Glutamatergic neuron (in vitro differentiated cells): ENCODE measurements at places on chromosomes 2 and 18. TPM values are rescaled to one million over a fixed set of nuclear protein-coding genes. Genes with fewer than 3 reads are reported as not detected.

The CRYBA2 gene
- total RNA-seq = 0.49 TPM

The ILKAP gene
- total RNA-seq = 61.3 TPM

The GPR39 gene
- 1.0 TPM for total RNA-seq

The ACTG2 gene
- not detected for total RNA-seq

The UGT1A10 gene
- total RNA-seq = not detected

The UPP2 gene
- not detected for total RNA-seq

The IL36RN gene
- total RNA-seq = not detected

The DIPK1C gene
- not detected for total RNA-seq

The PROM2 gene
- total RNA-seq = 5.4 TPM

The PIEZO2 gene
- 50.1 TPM for total RNA-seq

The FAM161A gene
- total RNA-seq = 13.4 TPM

The MSGN1 gene
- not detected for total RNA-seq

The ERBB4 gene
- total RNA-seq = 1.8 TPM

The CYP27A1 gene
- 0.98 TPM for total RNA-seq

DNA sequence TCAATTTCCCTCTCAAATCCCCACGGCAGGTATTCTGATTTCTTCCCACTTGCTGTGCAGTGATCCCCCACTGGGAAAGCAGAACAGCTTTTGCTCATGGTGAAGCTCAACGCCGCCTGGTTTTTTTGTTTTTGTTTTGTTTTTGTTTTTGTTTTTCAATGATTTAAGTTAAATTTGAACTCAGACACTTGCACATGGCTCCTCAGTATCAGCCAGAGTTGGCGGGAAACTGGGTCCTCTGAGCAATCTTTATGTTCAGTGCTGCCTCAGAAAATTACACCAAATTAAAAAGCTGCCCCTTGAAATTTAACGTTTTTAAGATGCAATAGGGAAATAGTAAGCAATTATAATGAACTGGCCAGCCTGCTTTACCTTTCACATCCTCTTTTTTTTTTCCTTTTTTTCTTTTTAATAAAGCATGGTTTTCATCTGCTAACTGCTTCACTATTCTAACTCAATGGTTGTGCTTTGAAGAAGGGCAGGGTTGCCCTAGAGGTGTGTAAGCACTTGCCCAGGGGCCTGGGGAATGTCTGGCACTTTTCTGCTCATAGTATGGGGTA lies 277.0 kb upstream of the HNRNPA3 start:
- H3K4me3 ChIP-seq = no peak overlapping the region
- peaks cover 1% of the 10 kb centered on the region for H3K27me3 ChIP-seq
- no peaks in the 10 kb centered on the region for H3K36me3 ChIP-seq
- H3K27ac ChIP-seq = no peak overlapping the region
- no peak for DNase-seq

DNA sequence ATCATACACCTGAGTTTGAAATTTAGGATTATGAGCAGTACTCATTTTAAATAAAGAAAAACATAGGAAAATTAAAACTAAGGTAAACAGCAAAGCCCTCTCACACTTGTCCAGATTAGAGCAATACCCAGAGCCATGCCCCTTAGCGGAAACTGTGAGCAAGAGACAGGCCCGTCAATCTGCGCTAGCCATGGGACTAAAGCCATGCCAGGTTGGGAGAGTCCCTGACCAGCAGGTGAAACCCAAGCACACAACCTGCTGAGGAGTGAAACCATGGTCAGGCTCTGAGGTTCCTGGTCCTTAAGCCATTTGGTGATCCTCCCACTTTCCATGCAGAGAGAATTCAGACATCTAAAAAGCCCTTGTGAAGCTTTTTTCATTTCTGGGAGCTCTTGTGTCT lies 494.3 kb downstream of the STK39 start:
- H3K36me3 ChIP-seq = no peaks in the 10 kb centered on the region
- H3K27me3 ChIP-seq = peaks cover 3% of the 10 kb centered on the region
- no peak overlapping the region for H3K27ac ChIP-seq
- no peaks in the 10 kb centered on the region for H3K4me1 ChIP-seq
- H3K4me3 ChIP-seq = no peak overlapping the region
- no peak for DNase-seq

- no peak overlapping the region for H3K4me3 ChIP-seq
- no peak for DNase-seq
- no peak overlapping the region for H3K27ac ChIP-seq
These were observed 22.4 kb downstream of the CAPG start for GRCh38 chr2:85387754-85388153.

DNA sequence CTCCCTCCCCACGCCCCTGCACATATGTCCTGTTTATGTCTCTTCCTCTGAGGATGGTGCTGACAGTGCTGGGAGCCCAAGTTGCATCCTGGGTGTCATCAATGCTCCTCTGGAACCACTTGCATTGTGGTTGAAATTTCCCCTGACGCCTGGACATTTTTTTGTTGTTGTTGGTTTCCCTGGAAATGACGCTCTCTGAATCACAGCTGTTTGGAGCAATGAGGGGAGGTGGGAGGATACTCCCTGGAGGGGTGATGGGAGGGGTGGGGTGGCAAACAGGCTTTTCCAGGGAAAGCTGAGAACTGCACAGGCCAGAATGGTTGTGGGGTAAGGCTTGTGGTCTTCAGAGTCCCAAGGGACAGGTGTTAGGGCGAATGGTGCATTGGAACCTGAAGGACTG lies 29.6 kb downstream of the CELF4 start:
- H3K27ac ChIP-seq = no peak overlapping the region
- peaks cover 10% of the 10 kb centered on the region for H3K27me3 ChIP-seq
- H3K4me3 ChIP-seq = peak overlapping the region; percentile 47
- H3K36me3 ChIP-seq = no peaks in the 10 kb centered on the region
- H3K4me1 ChIP-seq = peaks cover 40% of the 10 kb centered on the region

GRCh38 chr2:195494451-195494850 lies 162.6 kb upstream of the SLC39A10 start:
- H3K4me3 ChIP-seq = no peak overlapping the region
- H3K27ac ChIP-seq = no peak overlapping the region
- DNase-seq = no peak
- H3K27me3 ChIP-seq = no peaks in the 10 kb centered on the region

DNA sequence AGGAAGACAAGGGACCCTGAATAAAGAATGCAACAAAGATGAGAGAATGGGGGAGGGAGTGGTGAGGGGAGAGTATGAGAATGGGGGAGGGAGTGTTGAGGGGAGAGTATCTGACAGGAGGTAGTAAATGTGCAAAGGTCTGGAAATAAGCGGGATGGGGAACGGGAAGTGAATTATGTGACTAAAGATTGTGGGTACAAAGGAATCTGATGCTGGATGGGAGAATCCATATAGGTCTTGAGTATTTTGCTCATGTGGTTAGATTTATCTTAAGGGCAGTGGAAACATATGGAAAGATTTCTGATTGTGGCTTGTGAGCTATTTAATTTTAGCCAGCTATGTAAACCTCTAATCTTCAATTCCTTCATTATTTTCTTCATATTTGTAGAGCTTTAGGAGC lies 593.4 kb downstream of the DCC start:
- H3K36me3 ChIP-seq = no peaks in the 10 kb centered on the region
- no peak overlapping the region for H3K4me3 ChIP-seq
- no peak overlapping the region for H3K27ac ChIP-seq
- no peak for DNase-seq

- H3K27ac ChIP-seq = no peak overlapping the region
- no peaks in the 10 kb centered on the region for H3K4me1 ChIP-seq
- no peaks in the 10 kb centered on the region for H3K36me3 ChIP-seq
These were observed 15.1 kb upstream of the LIPG start for GRCh38 chr18:49546719-49547273.

GRCh38 chr18:8615397-8616027 lies 6.3 kb downstream of the RAB12 start:
- H3K27ac ChIP-seq = peak overlapping the region; percentile 96
- no peak for DNase-seq
- H3K4me3 ChIP-seq = peak overlapping the region; percentile 64
- H3K27me3 ChIP-seq = peaks cover 4% of the 10 kb centered on the region

GRCh38 chr2:217316743-217317142 lies 456.9 kb upstream of the TNP1 start:
- H3K4me1 ChIP-seq = no peaks in the 10 kb centered on the region
- peaks cover 2% of the 10 kb centered on the region for H3K27me3 ChIP-seq
- no peak overlapping the region for H3K27ac ChIP-seq
- H3K36me3 ChIP-seq = no peaks in the 10 kb centered on the region

- H3K27ac ChIP-seq = peak overlapping the region; percentile 77
- H3K4me1 ChIP-seq = peaks cover 34% of the 10 kb centered on the region
- H3K27me3 ChIP-seq = peaks cover 18% of the 10 kb centered on the region
- H3K4me3 ChIP-seq = peak overlapping the region; percentile 89
- H3K36me3 ChIP-seq = peaks cover 4% of the 10 kb centered on the region
These were observed 786 bp downstream of the TET3 start for GRCh38 chr2:73985308-73986084.

DNA sequence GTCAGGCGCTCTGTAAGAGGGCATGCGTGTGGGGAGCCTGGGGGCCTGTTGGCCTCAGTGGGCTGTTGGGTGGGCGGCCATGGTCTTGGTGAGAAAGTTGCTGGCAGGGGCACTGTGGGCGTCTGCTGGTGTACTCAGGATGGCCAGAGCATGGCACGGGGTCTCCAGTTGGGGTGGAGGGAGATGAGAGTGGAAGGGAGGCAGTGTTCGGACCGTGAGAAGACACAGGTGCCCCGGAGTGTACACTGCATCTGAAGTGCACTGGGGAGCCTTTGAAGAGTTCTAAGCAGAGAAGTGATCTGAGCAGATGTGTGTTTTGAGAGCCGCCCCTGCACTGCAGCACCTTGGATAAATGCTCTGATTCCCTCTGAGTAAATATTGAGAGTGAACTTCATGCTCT lies 150.8 kb downstream of the LDLRAD4 start:
- H3K27me3 ChIP-seq = peaks cover 5% of the 10 kb centered on the region
- no peak overlapping the region for H3K27ac ChIP-seq
- no peaks in the 10 kb centered on the region for H3K36me3 ChIP-seq
- DNase-seq = no peak
- H3K4me3 ChIP-seq = no peak overlapping the region

GRCh38 chr18:9001209-9001608 lies 101.3 kb upstream of the NDUFV2 start:
- peaks cover 28% of the 10 kb centered on the region for H3K4me1 ChIP-seq
- H3K4me3 ChIP-seq = no peak overlapping the region

GRCh38 chr2:88016086-88016959 lies at the start of gene RNU2-63P:
RNU2-63P (minus strand) TSS chr2:88016547.
- H3K36me3 ChIP-seq = no peaks in the 10 kb centered on the region
- peak within 1 kb of the TSS; percentile 95 for H3K4me3 ChIP-seq
- H3K27ac ChIP-seq = peak within 1 kb of the TSS; percentile 98
- peaks cover 3% of the 10 kb centered on the region for H3K4me1 ChIP-seq
- DNase-seq = peak; percentile 81
- peaks cover 14% of the 10 kb centered on the region for H3K27me3 ChIP-seq

DNA sequence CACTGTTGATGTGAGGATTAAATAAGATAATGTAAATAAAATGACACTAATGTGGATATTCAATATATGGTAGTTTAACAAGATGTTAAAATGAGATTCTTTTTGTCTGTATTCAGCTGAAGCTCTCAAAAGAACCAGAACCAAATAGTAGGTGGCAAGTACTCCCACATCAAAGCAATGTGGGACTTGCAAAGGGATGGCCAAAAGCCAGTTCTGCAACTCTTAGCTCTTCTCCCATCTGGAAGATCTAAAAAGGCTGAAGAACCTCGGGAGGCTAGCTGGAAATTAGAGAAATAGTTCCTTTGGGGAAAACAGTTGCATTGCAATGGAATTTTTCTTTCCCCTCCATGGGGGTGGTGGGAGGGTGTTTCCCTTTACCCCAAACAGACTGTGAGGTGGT lies 48.7 kb downstream of the FBXO48 start:
- H3K27ac ChIP-seq = no peak overlapping the region
- peaks cover 1% of the 10 kb centered on the region for H3K27me3 ChIP-seq
- H3K4me1 ChIP-seq = no peaks in the 10 kb centered on the region
- DNase-seq = no peak

DNA sequence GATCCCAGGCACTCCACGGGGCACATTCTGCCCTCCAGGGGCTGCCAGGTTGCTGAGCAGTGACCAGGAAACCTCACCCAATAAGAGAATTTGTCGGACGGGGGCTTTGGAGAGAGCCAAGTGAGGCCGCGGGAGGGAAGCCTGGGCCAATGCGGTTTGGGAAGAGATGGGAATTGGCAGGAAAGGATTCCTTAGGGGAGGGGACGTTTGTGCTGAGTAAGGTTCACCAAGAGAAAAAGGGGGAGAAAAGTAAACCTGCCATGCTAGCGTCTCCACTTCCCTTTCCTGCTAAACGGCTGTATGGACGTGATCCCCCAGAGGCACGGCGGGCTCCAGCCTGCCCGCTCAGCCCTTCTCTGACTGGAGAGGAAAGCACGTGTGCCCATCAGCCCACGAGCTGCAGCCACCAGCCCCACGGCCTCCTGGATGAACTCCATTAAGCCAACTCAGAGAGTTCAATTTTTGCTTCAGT lies 194.4 kb upstream of the ID2 start:
- H3K4me3 ChIP-seq = no peak overlapping the region
- H3K27ac ChIP-seq = no peak overlapping the region
- no peak for DNase-seq
- no peaks in the 10 kb centered on the region for H3K36me3 ChIP-seq
- peaks cover 5% of the 10 kb centered on the region for H3K4me1 ChIP-seq

- H3K36me3 ChIP-seq = no peaks in the 10 kb centered on the region
- H3K27ac ChIP-seq = peak overlapping the region; percentile 29
These were observed 297.0 kb upstream of the GULP1 start for GRCh38 chr2:187994464-187995331.

DNA sequence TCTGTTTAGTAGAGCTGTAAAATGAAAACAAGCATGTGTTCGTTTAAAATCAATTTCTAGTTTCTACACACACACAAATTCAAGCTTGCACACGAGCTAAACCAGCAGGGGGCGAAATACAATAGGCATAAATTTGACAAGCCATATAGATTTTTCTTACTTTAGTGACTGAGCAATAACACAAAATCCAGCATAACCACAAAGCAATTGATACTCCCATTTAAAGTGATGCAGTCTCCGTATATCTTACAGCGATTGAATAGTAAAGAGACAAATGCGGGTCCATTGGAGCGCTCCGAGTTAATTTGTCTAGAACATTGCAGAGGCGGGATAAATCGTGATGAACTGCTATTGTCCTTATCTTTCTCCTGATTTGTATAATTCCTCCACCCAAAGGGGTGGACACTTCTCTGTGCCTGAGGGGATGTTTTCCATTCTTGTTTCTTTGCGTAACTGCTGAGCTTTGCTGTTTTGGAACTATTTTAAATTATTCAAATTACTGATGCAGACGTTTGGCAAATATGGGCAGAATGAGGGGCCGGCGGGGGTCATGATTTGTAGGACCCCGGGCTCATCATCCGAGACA lies 1.2 kb upstream of the AFTPH start:
- DNase-seq = peak; percentile 55
- peaks cover 9% of the 10 kb centered on the region for H3K4me1 ChIP-seq
- peak overlapping the region; percentile 92 for H3K4me3 ChIP-seq
- H3K36me3 ChIP-seq = no peaks in the 10 kb centered on the region

DNA sequence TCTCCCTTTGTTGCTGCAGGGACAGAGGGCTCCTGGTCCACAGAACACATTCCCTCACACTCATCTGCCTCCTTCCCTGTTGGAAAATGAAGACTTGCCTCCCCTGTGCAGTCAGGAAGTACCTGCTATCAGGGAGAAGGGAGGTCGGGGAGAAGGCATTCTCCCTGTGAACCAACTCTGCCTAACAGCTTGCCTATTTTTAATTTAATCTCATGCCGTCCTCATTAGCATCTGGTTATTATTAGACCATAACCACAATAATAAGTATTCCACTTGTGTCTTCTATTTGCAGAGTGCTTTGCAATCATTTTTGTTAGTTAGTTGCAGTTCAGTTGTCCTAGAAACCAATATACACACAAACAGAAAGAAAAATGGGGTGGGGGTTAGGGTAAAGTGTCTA lies 232.6 kb upstream of the SKOR2 start:
- no peaks in the 10 kb centered on the region for H3K36me3 ChIP-seq
- no peak overlapping the region for H3K27ac ChIP-seq
- DNase-seq = no peak
- no peaks in the 10 kb centered on the region for H3K4me1 ChIP-seq
- H3K4me3 ChIP-seq = no peak overlapping the region
